ENCODE measurements at places on chromosomes 2 and 18. TPM values are rescaled to one million over a fixed set of nuclear protein-coding genes. Genes with fewer than 3 reads are reported as not detected.
A peak's percentile ranks its signal among the peaks of the same experiment; 100 is the strongest.

GRCh38 chr2:36267194-36267593 is 88.4 kb upstream of the CRIM1 start:
- DNase-seq = no peak

GRCh38 chr2:111662039-111662770 is 221.8 kb downstream of the ANAPC1 start:
- no peak for DNase-seq

- DNase-seq = no peak
These were observed 31.3 kb downstream of the PTPRM start for GRCh38 chr18:7598167-7599047.

GRCh38 chr2:213806125-213806726 is 522.0 kb downstream of the SPAG16 start:
- DNase-seq = no peak

GRCh38 chr18:27845897-27846296 is 331.0 kb downstream of the CDH2 start:
- DNase-seq = no peak

GRCh38 chr2:239225371-239225851 is 175.4 kb downstream of the HDAC4 start:
- no peak for DNase-seq

GRCh38 chr2:33528441-33528950 is 52.0 kb downstream of the RASGRP3 start:
- no peak for DNase-seq

DNA sequence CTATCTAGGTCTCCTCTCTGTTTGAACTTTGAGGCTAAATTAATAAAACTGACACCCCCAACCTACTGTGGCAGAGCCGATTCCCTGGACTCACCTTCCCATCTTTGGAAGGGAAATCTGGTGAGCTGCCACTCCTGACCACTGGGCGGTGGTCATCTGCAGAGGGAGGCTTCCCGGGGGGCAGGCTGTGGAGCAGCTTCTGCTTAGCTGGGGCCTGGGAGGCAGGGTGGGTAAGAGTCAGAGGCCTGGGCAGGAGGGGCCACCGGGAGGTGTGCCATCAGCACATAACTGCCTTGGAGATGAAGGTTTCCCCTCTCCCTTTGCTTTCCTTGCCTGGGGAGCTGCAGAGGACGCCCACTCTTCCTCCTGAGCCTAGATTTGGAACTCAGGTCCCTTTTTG is 2.3 kb upstream of the NPPC start:
- DNase-seq = peak; percentile 31

DNA sequence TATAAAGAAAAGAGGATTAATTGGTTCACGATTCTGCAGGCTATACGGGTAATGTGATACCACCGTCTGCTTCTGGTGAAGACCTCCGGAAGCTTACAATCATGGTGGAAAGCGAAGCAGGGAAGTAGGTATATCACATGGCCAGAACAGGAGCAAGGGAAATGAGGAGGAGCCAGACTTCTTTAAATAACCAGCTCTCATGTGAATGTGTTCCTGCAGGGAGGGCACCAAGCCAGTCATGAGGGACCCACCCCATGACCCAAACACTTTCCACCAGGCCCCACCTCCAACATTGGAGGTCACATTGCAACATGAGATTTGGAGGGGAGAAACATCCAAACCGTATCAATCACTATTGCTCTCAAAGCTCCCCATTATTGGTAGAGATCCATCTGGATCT is 61.8 kb downstream of the EFEMP1 start:
- no peak for DNase-seq

DNA sequence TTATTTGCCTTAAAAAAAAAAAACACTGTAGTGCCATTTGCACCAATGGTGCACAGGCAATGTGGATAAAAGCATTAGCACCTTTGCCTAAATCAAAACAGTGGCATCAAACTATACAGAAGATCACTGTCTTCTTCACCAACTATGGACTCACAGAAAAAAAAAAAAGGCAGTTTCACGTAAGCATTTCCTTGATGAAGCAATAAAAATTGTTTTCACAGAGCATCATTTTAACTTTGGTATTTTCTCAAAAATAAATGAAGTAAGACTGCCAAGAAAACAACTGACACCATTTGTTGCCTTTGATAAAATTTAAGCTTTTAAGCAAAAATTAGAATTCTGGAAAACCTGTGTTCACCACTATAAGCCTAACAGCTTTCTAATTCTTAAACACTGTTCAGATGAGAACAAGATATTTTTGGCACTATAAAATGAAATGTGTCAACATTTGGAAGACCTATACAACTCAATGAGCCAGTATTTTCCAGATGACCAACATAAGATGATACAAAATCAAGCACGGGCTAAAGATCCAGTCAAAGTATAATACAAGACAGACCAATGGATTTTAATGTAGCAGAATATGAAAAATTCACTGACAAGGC is 21.1 kb downstream of the METTL8 start:
- DNase-seq = no peak

GRCh38 chr18:10036479-10036878 is 122.7 kb downstream of the VAPA start:
- no peak for DNase-seq

- DNase-seq = no peak
These were observed 279.6 kb downstream of the PARD3B start for GRCh38 chr2:204824751-204825453.

- no peak for DNase-seq
These were observed 41.5 kb downstream of the CROCC2 start for GRCh38 chr2:240947607-240948006.

DNA sequence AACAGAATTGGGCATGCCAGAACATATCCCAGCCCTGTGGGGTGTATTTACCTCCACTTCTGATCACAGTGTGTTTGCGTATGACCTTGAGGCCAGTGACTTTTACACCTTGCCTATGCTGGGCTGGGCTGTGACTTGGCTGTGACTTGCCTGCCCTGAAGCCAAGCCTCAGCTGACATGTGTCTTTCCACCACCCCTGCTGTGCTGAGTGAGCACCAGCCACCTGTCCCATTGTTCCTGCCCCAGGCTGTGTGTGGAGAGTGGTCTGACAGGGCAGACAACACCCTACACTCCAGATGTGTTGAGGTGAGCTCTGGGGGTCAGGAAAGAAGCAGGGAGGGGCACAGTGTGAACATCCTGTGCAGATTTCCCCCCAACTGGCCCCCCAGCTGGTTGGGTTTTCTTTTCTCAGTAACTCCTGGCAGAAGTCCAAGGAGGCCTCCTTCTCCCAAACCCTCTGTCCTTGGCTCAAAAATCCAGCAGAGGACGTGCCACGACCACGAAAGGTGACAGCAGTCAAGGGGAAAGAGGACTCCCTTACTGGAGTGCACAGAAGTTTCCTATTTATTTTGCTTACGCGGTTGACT is 5.1 kb upstream of the STEAP3 start:
- DNase-seq = no peak

Gene FAP
- not detected for total RNA-seq

Gene IFT172
- total RNA-seq = 18.8 TPM

Gene SERPINB10
- not detected for total RNA-seq

Gene CTIF
- total RNA-seq = 3.0 TPM

Gene TTC21B
- 23.7 TPM for total RNA-seq

Gene PKDCC
- total RNA-seq = not detected

Measured in activated naive CD8-positive, alpha-beta T cell treated with anti-CD3 and anti-CD28 coated beads, Interleukin-2, amount 10 ng/mL, durations not matched to agents 7 days and 5 days (primary cell).